ENCODE measurements at places on chromosomes 1 and 21. TPM values are rescaled to one million over a fixed set of nuclear protein-coding genes. Genes with fewer than 3 reads are reported as not detected.

Gene ADIPOR1
- total RNA-seq: 61.2 TPM

Gene RPE65
- not detected for total RNA-seq

Gene FOXD3
- 41.3 TPM for total RNA-seq

Gene EPS8L3
- total RNA-seq: not detected

Gene OR2W3
- total RNA-seq: 1.9 TPM

Gene SLFNL1
- 0.14 TPM for total RNA-seq

Gene AIM2
- 2.1 TPM for total RNA-seq

Gene RGSL1
- total RNA-seq: not detected

Gene ARHGEF16
- total RNA-seq: 19.1 TPM

Gene MYCL
- total RNA-seq: 38.8 TPM

Gene ERG
- 1.0 TPM for total RNA-seq

Gene BATF3
- total RNA-seq: 3.6 TPM

Gene KCNE2
- 0.28 TPM for total RNA-seq

Gene S100A5
- total RNA-seq: not detected

Gene S100A2
- not detected for total RNA-seq

Gene CD48
- 0.45 TPM for total RNA-seq

Gene SYTL1
- 5.4 TPM for total RNA-seq

Gene CSF3R
- not detected for total RNA-seq

Gene REN
- not detected for total RNA-seq

Gene OVAAL
- total RNA-seq: not detected

Gene FOXO6
- 4.5 TPM for total RNA-seq

Gene CLEC20A
- not detected for total RNA-seq

Gene SPRR1B
- total RNA-seq: not detected

Gene TEX38
- total RNA-seq: not detected

Gene DIO1
- not detected for total RNA-seq
